ENCODE measurements at places on chromosomes 2 and 18. TPM values are rescaled to one million over a fixed set of nuclear protein-coding genes. Genes with fewer than 3 reads are reported as not detected.

DNA sequence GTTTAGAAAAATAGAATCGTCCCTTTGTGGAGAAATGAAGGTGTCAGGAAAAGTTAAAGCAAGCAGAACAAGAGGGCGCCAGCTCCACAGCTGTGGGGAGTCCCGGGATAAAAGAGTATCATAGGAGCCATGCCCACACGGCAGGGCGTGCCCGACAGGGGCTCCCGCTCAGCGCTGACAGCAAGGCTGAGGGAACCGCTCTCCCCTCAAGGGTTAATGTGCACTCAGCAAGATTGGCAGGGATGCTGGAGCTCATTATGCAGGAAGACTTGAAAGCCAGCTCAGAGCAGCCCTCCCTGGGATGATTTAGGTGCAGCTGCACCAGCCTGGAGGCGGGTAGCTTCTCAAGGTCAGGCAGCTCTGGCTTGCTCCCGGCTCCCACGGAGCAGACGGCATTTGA is 500.2 kb downstream of the EIPR1 start:
- no peak overlapping the region for H3K4me3 ChIP-seq
- DNase-seq = no peak
- no peak overlapping the region for H3K27ac ChIP-seq
- no peaks in the 10 kb centered on the region for H3K4me1 ChIP-seq
- H3K36me3 ChIP-seq = no peaks in the 10 kb centered on the region
- no peaks in the 10 kb centered on the region for H3K27me3 ChIP-seq

DNA sequence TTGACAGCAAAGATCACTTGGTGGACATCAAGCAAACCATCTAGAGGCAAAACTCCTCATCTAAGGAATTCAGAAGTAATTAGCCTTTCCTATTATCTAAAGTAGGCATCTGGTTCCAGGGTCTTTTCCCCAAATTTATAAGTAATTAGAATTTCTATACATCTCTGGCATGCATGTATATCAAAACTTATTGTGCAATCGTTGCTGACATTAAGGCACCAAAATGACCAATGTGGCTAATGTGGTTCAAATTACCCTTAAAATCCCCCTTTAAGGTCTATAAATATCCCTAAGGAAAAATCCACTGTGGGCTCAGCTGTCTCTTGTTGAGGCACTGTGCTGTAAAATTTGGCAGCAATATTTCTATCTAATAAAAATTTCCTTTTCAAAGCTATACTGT is 695.9 kb upstream of the LRRTM4 start:
- no peak for DNase-seq
- no peaks in the 10 kb centered on the region for H3K27me3 ChIP-seq
- H3K4me3 ChIP-seq = no peak overlapping the region
- H3K4me1 ChIP-seq = no peaks in the 10 kb centered on the region

DNA sequence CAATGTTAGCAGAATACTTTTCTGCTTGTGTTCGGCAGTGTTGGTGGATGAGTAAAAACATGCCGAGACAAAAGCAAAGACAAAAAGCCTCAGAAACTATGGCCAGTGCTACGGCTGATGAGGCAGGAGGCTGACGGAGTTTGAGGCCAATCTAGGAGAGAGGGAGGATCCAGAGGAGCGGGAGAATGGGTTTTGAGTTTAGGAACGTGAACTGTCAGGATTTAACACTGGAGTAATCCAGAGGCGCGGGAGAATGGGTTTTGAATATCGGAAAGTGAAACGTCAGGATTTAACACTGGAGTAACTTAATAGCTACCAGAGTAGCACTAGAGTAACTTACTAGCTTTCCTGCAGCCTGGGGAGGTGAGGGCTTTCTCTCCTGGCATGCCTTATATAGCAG is 37.4 kb downstream of the LYPD6B start:
- DNase-seq = no peak
- H3K27ac ChIP-seq = no peak overlapping the region
- H3K36me3 ChIP-seq = no peaks in the 10 kb centered on the region
- no peak overlapping the region for H3K4me3 ChIP-seq
- no peaks in the 10 kb centered on the region for H3K4me1 ChIP-seq

UGT1A10 gene
- not detected for total RNA-seq

DNA sequence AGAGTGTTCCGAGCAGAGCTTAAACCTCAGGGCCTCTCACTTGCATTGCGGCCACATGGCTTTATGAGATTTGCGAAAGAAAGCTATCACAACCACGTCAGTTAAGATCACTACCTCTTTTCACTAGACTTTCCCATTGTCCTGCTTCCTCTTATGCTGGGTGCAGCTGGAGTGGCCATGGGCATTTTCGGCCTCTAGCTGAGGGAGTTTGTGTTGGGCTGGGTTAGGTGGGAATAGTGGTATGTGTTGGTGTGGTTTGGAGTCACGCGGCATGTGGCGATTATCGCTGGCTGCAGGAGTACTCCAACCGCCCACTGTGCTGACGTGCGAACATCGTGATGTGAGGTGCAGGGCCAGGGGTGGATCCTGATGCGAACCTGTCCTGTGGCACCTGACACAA is 27.1 kb downstream of the RALB start:
- H3K4me1 ChIP-seq = no peaks in the 10 kb centered on the region
- H3K36me3 ChIP-seq = peaks cover 4% of the 10 kb centered on the region
- H3K27me3 ChIP-seq = no peaks in the 10 kb centered on the region
- no peak for DNase-seq

SLC35F6 gene
- total RNA-seq = 11.5 TPM

CBLN2 gene
- total RNA-seq = not detected

GRCh38 chr2:223328578-223328977 is 273.6 kb downstream of the SCG2 start:
- DNase-seq = no peak
- no peaks in the 10 kb centered on the region for H3K36me3 ChIP-seq
- H3K27me3 ChIP-seq = no peaks in the 10 kb centered on the region
- H3K4me3 ChIP-seq = no peak overlapping the region
- H3K27ac ChIP-seq = no peak overlapping the region

GRCh38 chr2:23803965-23804542 is 122.9 kb downstream of the ATAD2B start:
- H3K27ac ChIP-seq = no peak overlapping the region
- H3K4me3 ChIP-seq = no peak overlapping the region
- DNase-seq = no peak
- H3K27me3 ChIP-seq = no peaks in the 10 kb centered on the region
- no peaks in the 10 kb centered on the region for H3K36me3 ChIP-seq
- H3K4me1 ChIP-seq = no peaks in the 10 kb centered on the region

- H3K27ac ChIP-seq = no peak overlapping the region
- no peaks in the 10 kb centered on the region for H3K36me3 ChIP-seq
- no peak for DNase-seq
- H3K4me1 ChIP-seq = peaks cover under 1% of the 10 kb centered on the region
- no peak overlapping the region for H3K4me3 ChIP-seq
- H3K27me3 ChIP-seq = no peaks in the 10 kb centered on the region
These were observed 90.2 kb downstream of the CABLES1 start for GRCh38 chr18:23225503-23225902.

GRCh38 chr2:150191349-150191748 is 296.1 kb downstream of the RND3 start:
- H3K36me3 ChIP-seq = no peaks in the 10 kb centered on the region
- no peaks in the 10 kb centered on the region for H3K27me3 ChIP-seq
- H3K4me1 ChIP-seq = no peaks in the 10 kb centered on the region

DNA sequence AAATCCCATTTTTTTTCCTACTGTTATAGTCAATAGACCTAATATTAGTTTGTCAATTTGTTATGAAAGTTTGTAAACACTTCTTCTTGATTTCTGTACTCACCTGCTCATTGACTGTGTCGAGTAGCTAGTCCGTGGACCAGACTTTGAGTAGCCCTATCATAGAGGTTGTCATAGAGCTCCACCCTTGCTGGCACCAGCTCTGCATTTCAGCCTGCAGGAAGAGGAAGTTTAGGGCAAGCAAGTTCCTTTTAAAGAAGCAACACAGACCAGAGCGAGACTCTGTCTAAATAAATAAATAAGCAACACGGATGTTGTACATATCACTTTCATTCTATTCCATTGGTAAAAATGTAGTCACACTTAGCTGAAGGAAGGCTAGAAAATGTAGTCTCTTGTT is 74.0 kb downstream of the MCFD2 start:
- no peaks in the 10 kb centered on the region for H3K4me1 ChIP-seq
- H3K4me3 ChIP-seq = no peak overlapping the region
- H3K27ac ChIP-seq = no peak overlapping the region
- no peaks in the 10 kb centered on the region for H3K27me3 ChIP-seq
- no peaks in the 10 kb centered on the region for H3K36me3 ChIP-seq

DNA sequence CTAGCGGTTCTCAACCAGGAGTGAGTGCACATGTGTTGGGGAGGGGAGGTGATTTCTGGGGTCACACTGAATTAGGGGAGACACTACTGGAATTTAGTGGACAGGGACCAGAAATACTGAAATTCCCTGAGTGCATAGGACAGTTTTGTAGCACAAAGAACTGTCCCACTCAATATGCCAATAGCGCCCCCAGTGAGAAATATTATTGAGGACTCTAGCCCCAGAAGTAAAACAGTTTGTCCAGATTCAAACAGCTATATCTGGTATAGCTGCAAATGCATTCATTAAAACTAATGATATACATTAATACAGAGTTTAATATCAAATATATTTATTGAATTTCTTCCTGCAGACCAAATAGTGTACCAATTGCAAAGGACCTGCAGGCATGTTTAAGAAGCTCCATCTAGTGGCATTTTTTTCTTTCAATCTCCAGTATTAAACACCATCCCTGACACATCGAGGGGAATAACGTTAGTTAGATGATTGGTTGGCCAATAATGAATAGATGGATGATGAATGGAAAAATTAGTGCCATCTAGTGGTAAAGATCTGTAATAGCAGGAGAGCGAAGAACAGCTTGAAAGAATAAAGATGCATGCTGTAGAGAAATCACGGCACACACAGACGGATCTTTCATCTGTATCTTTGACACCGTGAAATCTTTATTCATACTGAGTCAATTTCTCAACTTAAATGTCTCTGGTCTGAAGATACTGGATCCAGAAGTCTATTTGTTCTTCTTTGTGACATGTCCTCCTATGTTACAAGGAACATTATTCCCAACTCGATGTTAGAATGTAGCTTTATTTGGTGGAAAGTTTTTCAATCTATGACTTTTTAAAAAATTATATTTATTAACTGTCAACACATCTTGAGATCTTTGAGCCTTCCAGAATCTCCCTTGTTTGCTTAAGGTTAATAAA is 62.5 kb downstream of the DHRS9 start:
- H3K36me3 ChIP-seq = no peaks in the 10 kb centered on the region
- no peaks in the 10 kb centered on the region for H3K4me1 ChIP-seq
- H3K27ac ChIP-seq = no peak overlapping the region
- no peaks in the 10 kb centered on the region for H3K27me3 ChIP-seq

GRCh38 chr2:100140582-100140981 is 1.8 kb downstream of the AFF3 start:
- no peaks in the 10 kb centered on the region for H3K36me3 ChIP-seq
- peak overlapping the region; percentile 13 for H3K4me3 ChIP-seq
- DNase-seq = no peak
- no peak overlapping the region for H3K27ac ChIP-seq

DNA sequence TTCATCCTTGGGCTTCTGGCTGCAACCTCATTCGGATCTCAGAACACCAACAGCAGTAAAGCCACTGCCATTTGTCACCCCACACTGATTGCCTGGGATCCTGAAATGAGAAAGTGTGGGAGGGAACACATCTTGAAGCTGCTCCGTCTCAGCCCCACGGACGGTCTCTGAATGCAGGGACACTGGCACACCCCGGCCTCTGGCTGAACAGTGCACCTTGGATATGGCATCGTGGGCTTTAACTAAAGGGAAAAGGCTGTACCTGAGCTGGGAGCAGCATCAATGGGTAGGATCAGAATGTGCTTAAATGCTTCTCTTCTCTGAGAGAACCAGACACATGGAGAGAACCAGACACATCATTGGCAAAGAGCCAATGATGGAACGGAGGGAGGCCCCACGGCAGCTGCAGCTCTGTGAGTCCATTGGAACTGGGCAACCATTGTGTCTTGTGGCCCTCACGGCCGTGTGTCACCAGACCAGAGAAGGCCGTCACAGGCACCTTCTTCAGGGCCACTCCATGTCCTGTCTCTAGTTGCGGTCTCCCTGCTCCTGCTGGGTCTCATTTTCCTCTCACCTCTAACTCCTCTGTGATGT is 193.4 kb upstream of the MYT1L start:
- H3K36me3 ChIP-seq = no peaks in the 10 kb centered on the region
- no peak overlapping the region for H3K4me3 ChIP-seq
- DNase-seq = no peak
- H3K4me1 ChIP-seq = no peaks in the 10 kb centered on the region
- no peak overlapping the region for H3K27ac ChIP-seq
- no peaks in the 10 kb centered on the region for H3K27me3 ChIP-seq

GRCh38 chr18:9914584-9915290 is 921 bp downstream of the VAPA start:
- no peaks in the 10 kb centered on the region for H3K27me3 ChIP-seq
- peaks cover 48% of the 10 kb centered on the region for H3K4me1 ChIP-seq
- H3K27ac ChIP-seq = peak overlapping the region; percentile 88
- DNase-seq = peak; percentile 75
- H3K4me3 ChIP-seq = peak overlapping the region; percentile 65
- H3K36me3 ChIP-seq = no peaks in the 10 kb centered on the region

- no peak overlapping the region for H3K4me3 ChIP-seq
- no peak for DNase-seq
- H3K27ac ChIP-seq = no peak overlapping the region
- H3K4me1 ChIP-seq = no peaks in the 10 kb centered on the region
These were observed 644.3 kb downstream of the CBLN2 start for GRCh38 chr18:71899707-71900472.

GRCh38 chr18:77528872-77529271 is 279.2 kb downstream of the GALR1 start:
- H3K27ac ChIP-seq = no peak overlapping the region
- no peaks in the 10 kb centered on the region for H3K4me1 ChIP-seq
- no peaks in the 10 kb centered on the region for H3K27me3 ChIP-seq
- no peaks in the 10 kb centered on the region for H3K36me3 ChIP-seq
- DNase-seq = no peak

ADRA2B gene
- total RNA-seq = 0.07 TPM

All from CD8-positive, alpha-beta memory T cell (primary cell).